ENCODE measurements at places on chromosomes 12 and 14. TPM values are rescaled to one million over a fixed set of nuclear protein-coding genes. Genes with fewer than 3 reads are reported as not detected.

Gene ASCL1
- not detected for polyA plus RNA-seq

DNA sequence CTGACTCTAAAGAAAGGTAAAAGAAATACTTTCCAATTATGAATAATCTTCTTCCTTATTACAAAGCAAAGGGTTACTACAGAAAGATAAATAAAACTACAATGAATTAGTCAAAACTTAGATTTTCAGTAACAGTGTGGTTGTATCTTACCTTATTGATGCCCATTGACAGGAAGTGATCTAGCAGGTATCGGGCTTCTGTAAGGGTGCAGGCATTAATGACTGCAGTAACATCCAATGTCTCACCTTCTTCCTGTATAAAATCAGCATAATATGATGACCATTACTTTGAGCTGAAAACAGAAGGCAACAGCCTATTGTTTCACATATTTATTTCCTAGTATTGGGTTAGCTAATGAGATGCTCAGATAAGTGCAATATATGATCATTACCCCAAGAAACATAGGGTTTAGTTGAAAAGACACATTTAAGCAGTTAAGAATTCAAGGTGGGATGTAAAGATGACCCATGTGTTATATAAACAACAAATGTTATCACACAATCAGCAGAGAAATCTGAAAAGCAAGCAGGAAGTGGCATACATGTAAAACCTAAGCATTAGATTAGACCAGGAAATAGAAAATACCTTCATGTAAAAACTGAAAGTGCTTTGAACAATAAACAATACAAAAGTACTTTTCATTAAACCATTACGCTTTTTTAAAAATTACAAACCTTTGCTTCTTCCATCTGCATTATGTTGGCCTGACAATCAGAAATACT is 111.2 kb downstream of the KIF21A start:
- DNase-seq, result no peak

DNA sequence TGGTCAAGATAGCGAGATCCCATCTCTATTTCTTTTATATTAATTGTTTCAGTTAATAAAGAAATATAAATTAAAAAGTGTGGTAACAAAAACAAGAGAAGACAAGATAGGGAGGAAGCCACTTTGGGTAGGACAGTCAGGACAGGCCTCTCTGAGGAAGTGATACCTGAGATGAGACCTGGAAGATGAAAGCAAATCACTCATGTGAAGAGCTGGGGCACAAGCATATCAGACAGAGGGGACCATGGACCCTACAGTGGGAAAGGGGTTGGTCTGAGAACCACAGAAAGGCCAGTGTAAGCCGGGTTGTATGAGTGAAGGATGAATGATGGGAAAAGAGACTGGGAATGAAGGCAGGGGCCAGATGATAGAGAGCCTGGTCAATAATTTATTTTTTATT is 1.8 kb upstream of the MED6 start:
- no peak for DNase-seq

DNA sequence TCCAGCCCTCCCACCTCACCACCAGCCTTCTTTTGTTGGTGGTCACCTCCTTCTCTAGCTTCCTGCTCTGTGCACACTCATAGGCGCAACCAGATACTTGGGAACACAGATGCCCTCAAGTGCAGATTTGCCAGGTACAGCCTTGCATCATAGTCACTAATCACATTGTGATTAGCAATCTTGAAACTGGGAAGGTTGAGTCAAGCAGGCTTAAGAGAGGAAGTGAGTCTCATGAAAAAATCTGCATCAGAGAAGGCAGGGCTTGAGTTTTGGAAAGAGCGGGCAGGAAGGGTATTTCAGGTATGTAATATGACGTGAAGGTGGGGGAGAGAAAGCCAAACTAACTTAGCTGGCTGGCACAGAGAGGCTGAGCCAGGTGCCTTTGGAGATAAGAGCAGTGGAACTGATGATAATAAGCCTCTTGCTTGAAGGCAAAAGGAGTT is 2.7 kb upstream of the RABGGTA start:
- peak; percentile 95 for DNase-seq
